ENCODE measurements at places on chromosomes 4 and X.
A peak's percentile ranks its signal among the peaks of the same experiment; 100 is the strongest.

GRCh38 chr4:24769571-24769970 lies 25.8 kb upstream of the SOD3 start:
- no peak for DNase-seq

DNA sequence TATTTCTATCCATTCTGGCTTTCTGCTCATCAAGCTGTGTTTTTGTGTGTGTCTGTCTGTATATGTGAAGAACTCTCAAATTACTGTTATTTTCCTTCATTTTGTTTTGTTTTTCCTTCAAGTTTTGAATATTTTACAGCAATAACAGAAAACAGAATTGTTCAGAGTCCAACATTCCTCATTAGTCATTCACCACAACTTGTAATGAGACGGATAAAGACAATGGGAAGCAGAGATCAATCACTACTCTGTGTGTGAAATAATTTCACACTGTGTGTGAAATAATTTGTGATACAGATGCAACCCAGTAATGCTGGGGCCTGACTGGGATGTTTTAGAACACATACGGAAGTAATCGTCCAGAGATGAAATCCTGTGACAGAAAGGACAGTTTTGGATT lies 55.2 kb downstream of the HPGD start:
- DNase-seq: no peak

DNA sequence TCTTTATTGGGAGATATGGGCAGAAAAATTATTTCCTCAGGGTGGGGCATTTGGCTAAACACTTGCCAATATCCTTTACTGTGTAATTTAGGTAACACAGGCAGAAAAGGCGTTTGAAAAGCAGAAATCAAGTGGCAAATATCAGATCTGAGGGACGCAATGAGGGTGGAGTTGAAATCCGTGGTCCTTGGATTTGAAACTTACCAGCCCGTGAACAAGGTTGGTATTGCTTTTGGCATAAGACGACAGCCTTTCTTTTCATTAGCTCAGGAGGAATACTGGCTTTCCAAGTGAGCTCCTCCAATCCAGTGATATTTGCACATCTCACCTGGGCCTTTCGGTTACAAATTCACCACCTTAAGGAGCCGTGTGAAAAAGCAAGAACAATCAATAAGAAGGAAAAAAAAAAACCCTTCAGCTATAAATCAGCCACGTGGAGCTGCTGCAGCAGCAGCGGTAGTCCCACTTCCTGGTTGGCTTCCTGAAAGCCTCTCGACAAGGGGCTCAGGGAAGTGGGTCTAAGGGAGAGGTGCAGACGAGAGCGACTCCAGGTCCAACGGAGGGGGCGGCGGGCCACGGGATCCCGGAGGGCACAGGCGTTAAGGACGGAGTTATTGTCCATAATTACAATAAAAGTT lies 734 bp upstream of the GALNT7 start:
- peak; percentile 62 for DNase-seq

DNA sequence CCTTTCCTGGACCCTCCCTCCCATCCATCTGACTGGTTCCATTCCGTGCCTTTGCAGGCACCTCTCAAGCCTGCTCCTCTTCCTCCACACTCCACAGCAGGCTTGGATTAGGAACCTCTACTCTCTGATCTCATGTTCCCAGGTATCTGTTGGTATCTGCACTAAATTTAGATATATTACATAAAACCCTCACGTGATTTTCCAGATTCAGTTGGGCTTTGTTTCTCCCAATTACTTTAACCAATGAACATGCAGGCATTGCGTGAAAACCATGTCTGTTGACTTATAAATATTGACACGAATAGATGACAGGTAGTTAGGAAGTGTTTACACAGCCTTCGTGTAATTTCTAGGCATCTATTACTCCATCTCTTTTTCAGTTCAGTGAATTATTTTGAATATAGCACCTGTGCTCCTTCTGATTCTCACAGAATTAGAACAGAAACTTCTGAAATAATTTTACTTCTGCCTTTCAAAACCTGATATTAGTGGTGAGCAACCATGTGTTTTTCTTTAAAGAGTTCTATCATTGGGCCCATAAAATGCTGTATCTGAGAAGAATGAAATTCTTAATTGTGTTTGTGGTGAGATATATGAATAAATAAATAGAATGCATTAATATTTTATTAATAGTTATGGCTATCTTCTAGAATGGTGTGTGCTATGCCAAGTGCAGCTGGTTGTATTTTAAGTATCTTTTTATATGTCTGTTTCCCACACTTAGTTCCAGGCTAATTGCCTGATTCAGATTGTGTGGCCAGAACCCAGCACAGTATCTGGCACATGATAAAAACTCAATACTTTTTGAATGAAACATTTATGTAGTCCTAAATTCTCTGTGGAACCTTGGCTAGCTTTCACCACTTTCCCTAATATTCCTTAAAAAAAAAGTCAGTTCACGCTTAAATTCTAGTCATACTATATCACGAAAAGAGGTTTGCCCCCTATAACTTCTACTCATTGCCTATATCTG lies 304.8 kb downstream of the QDPR start:
- no peak for DNase-seq

GRCh38 chr4:77044461-77045150 lies 31.2 kb downstream of the CCNI start:
- peak; percentile 68 for DNase-seq
